ENCODE measurements at places on chromosomes 12 and 14. TPM values are rescaled to one million over a fixed set of nuclear protein-coding genes. Genes with fewer than 3 reads are reported as not detected.
A peak's percentile ranks its signal among the peaks of the same experiment; 100 is the strongest.

GRCh38 chr12:25695574-25695973 lies 142.5 kb upstream of the LMNTD1 start:
- no peaks in the 10 kb centered on the region for H3K27me3 ChIP-seq
- H3K4me3 ChIP-seq = no peak overlapping the region
- no peaks in the 10 kb centered on the region for H3K36me3 ChIP-seq
- peaks cover 8% of the 10 kb centered on the region for H3K4me1 ChIP-seq

DNA sequence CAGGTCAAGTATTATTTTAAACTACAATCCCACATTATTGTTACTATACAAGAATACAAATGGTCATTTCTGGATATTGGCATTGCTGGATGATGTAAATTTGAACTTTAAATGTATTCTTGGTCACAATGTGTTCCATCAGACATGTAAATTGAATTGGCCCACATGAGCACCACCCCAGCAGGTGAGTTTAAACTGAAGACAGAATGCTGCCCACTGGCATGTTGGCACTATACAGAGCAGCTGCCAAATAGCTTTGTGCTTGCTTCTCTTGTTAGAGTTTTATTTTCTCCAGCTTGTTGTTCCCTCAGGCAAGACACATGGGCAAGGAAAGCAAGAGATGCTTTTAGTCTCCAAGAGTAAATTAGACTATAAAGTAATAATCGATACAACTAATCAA lies 98.6 kb downstream of the C12orf50 start:
- no peak overlapping the region for H3K4me3 ChIP-seq
- no peak overlapping the region for H3K27ac ChIP-seq

DNA sequence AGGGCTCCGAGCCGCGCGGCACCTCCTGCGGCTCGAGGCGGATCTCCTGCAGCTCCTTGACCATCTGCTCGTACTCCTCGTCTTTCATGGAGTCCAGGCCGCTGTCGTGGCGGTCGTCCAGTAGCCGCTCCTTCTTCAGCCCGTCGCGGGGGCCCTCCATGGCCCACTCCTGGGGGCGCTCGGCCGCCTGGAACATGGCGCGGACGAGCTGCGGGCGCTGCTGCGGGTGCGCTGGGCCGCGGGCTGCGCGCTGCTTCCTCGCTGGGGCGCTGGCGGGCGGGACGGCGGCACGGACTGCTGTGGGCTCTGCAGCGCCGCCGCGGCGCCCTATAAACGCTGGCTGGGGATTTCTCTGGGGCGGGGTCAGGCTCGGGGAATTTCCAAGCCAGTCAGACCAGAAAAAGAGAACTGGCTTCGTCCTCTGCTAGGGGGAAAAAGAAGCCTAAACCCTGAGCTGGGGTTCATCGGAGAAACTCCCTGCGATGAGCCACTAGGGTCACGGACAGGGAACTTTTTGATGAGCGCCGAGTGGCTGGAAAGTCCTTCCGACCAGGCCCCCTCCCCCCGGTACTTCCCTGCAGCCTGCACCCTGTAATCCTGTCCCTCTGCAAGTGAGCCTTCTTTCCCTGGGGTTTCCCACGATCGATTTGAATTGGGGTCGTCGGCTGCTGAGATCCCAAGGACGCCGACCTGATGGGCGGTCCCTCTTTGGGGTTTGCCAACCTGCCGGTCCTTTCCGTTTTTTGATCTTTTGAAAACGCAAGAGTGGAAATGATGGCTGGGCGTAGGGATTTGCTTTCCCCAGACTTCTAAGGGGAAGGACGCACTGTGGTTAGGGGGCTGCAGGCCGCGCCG lies at the start of gene NFKBIA:
NFKBIA (minus strand) TSS at position 301 of the 855 bp plus-strand sequence; CDS start at position 196, 105 bp downstream.
- H3K27me3 ChIP-seq = peaks cover 5% of the 10 kb centered on the region
- peak within 1 kb of the TSS; percentile 95 for H3K4me3 ChIP-seq

Gene SCNN1A
- total RNA-seq = 2.2 TPM

DNA sequence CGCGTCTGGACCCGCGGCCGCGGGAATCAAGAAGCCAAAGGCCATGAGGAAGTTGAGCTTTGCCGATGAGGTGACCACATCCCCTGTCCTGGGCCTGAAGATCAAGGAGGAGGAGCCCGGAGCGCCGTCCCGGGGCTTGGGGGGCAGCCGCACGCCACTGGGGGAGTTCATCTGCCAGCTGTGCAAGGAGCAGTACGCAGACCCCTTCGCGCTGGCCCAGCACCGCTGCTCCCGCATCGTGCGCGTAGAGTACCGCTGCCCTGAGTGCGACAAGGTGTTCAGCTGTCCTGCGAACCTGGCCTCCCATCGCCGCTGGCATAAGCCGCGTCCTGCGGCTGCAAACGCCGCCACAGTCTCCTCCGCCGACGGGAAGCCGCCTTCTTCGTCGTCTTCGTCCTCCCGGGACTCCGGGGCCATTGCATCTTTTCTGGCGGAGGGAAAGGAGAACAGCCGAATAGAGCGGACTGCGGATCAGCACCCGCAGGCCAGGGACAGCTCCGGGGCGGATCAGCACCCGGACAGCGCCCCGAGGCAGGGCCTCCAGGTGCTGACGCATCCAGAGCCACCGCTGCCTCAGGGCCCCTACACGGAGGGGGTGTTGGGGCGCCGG lies 1.0 kb downstream of the INSM2 start:
- H3K4me3 ChIP-seq = peak overlapping the region; percentile 37
- peaks cover 13% of the 10 kb centered on the region for H3K27me3 ChIP-seq
- H3K36me3 ChIP-seq = no peaks in the 10 kb centered on the region
- peaks cover 5% of the 10 kb centered on the region for H3K4me1 ChIP-seq

- peaks cover 30% of the 10 kb centered on the region for H3K36me3 ChIP-seq
- no peak overlapping the region for H3K4me3 ChIP-seq
- no peak for DNase-seq
- H3K4me1 ChIP-seq = peaks cover 15% of the 10 kb centered on the region
- H3K27me3 ChIP-seq = peaks cover 14% of the 10 kb centered on the region
- no peak overlapping the region for H3K27ac ChIP-seq
Observed at GRCh38 chr12:57815177-57816000, 3.1 kb downstream of the AVIL start.

- no peaks in the 10 kb centered on the region for H3K36me3 ChIP-seq
- no peak overlapping the region for H3K27ac ChIP-seq
- peaks cover 21% of the 10 kb centered on the region for H3K4me1 ChIP-seq
- peaks cover 20% of the 10 kb centered on the region for H3K27me3 ChIP-seq
- H3K4me3 ChIP-seq = no peak overlapping the region
- DNase-seq = no peak
Observed at GRCh38 chr12:54161481-54162437, 27.0 kb downstream of the SMUG1 start.

Measured in endothelial cell (in vitro differentiated cells).